D721Med (cell line): ENCODE measurements at places on chromosomes 12 and 14.

GRCh38 chr14:70701610-70702009, 59.9 kb downstream of the TTC9 start:
- DNase-seq: no peak

DNA sequence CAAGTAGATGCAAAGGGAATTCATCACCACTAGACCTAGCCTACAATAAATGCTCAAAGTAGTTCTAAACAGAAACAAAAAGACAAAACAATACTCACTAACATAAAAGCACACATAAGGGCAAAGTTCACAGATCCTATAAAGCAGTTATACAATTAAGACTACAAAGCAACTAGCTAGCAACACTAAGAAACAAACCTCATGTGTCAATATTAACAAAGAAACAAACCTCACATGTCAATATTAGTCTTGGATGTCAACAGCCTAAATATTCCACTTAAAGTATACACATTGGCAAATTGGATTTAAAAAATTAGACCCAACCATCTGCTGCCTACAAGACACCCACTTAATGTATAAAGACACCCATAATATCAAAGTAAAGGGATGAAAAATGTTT, 152.7 kb downstream of the KCNK10 start:
- DNase-seq: no peak

GRCh38 chr12:16349131-16349460, 1.7 kb downstream of the MGST1 start:
- no peak for DNase-seq

GRCh38 chr14:85024931-85025330, 505.0 kb upstream of the FLRT2 start:
- no peak for DNase-seq

DNA sequence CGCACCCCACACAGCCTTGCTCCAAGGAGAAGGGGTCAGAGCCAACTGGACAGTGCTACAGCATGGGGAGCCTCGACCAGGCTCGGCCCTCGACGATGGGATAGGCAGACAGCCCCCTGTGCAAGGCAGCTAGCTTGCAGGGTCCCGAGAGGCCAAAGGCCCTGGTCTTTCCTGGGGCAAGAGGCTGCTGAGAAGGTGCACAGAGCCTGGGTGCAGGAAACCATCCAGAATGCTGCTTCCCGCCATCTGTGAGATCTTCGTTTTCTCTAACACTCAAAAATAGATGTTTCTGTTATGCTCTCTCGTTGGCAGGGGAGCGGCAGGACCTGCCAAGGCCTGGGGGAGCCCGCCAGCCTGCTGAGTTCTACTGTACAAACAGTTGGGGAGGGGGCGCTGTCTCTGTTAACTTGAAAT, 168.0 kb upstream of the RTL1 start:
- DNase-seq: no peak

DNA sequence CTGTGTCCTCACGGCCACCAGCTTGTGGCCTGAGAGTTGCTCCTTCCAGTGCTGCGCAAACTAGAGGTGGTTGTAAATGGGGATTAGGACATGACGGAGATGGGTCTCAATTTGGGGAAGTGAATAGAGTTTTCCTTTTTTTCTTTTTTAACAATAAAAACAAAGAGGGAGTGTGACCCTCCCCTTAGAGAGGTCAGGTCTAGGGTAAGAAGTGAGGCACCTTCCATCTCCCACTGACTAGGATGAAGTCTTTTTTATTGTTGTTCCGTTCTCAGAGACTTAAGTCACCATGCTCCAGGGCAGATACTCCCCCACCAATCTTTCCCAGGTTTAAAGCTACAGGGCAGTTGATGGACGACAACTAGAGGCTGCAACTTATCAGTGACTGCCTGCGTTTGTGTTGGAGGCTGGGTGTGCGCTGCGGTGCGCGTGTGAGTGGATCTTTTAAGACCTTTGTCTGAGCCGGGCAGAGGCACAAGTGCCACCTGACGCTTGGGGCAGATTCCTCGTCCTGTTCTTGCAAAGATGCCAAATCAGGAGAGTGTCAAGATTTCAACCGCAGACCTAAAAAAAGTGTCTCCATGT, 2.1 kb upstream of the GSC start:
- DNase-seq: no peak

DNA sequence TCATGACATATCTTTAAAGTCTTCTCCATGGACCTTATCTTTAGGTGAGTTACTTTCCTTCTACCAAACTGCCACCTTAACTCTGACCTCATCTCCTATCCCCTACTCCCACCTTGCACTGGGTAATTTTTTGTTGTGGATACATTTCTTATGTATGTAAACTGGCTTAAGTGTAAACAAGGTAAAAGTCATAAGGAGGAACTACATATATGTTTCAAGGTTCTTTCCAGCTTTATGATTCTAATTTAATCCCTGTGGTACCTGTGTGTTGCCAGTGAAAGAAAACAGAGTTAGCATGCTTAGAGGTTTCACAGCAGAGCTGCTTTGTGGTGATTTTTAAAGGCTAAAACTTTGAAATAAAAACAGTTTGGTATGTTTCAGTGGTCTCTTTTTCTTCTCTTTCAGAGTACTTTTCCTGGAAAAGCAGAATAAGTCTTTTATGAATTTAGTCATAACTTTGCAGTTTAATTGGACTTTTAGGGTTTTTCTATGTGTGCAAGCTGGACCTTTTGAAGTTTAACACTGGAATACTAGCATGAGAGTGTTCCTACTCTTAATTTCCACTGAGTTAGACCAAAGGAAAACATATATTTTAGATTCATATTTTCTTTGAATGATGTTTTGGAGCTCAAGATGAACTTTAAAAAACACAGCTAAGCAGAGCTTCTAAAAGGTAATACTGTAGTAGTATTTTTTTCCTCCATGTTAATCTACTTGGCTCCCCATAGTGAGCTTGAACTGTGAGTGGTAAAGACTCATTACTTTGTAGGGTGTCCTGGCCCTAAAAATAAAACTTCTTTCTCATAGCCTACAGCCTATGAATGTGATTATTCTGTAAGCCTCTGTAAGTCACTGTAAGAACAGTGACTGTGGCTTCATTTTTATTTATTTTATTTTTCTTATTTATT, 105.4 kb downstream of the FUT8 start:
- no peak for DNase-seq

DNA sequence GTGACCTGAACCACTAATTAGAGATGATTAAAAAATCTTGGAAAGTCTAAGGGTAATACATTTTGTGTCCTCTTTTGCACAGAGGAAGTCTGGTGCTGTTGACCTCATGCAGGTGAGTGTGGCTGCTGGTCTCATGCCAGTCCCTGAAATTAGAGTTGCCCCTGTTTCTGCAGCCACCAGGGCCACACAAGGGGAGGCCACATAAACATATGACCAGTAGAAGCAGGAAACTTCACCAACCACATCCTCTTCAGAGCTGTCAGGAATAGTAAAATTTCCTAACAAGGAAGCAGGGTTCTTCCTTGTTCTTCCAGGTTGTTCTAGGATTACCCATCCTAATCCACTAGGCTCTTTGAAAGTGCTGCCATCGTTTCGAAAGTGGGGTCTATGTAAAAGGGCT, 28.3 kb downstream of the PSMA6 start:
- no peak for DNase-seq

DNA sequence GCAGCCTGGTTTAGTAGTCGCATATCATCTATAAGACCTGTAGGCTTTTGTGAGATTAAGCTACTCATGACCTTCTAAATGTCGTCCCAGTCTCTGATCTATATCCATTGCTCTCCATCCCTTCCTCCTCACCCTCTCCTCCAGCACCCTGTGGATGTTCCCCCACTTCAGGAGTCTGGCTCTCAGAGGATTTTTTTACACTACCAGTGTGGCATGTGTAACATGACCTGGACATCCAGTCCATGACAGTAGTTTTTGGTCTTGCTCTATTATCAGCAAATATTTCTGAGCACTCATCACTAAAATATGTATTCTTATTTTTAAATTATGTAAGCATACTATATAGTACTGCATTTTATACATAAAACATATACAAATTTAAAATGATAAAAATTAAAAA, 142.1 kb downstream of the DYRK2 start:
- no peak for DNase-seq

DNA sequence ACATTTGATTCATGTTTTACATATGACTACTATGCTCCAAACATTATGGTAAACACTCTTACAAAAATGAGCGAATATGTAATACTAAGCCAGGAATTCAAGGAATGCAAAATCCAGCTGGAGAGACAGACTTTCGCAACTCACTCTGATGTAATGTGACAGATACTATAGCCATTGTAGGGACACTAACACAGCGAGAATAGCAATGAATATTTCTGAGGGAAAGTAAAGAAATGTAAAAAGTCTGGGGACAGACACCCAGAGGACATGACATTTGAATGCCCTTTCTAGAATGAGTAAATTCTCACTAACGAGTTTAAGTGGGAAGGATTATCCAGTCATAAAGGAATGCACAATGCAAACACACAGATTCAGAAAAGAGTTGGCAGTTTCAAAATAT, 121.9 kb downstream of the PIK3C2G start:
- no peak for DNase-seq

GRCh38 chr14:95468448-95469133, 47.9 kb downstream of the SYNE3 start:
- DNase-seq: no peak

- DNase-seq: no peak
These were observed 19.2 kb downstream of the XRCC3 start for GRCh38 chr14:103696070-103696402.

GRCh38 chr14:35535483-35536112, 1.6 kb downstream of the INSM2 start:
- DNase-seq: no peak

GRCh38 chr12:6140651-6141447, 16.4 kb upstream of the VWF start:
- DNase-seq: no peak

DNA sequence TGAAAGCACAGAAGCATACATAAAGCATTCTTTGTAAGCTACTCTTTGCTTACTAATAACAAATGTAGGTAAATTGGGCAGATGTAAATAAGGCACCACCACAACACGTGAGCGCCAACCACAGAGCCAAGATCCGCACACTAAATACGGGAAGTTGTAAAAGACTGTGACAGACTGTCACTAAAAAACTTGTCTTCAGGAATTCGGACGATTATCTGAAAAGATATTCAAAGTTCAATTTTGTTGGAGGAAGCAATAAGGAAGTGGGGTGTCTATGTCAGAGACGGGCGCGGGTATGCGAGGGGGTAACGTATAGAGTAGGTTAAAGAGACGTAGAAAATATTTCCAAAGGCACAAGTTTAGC, 1.5 kb upstream of the HSP90B1 start:
- DNase-seq: no peak

- DNase-seq: no peak
These were observed 62.0 kb downstream of the LGMN start for GRCh38 chr14:92686411-92686899.

DNA sequence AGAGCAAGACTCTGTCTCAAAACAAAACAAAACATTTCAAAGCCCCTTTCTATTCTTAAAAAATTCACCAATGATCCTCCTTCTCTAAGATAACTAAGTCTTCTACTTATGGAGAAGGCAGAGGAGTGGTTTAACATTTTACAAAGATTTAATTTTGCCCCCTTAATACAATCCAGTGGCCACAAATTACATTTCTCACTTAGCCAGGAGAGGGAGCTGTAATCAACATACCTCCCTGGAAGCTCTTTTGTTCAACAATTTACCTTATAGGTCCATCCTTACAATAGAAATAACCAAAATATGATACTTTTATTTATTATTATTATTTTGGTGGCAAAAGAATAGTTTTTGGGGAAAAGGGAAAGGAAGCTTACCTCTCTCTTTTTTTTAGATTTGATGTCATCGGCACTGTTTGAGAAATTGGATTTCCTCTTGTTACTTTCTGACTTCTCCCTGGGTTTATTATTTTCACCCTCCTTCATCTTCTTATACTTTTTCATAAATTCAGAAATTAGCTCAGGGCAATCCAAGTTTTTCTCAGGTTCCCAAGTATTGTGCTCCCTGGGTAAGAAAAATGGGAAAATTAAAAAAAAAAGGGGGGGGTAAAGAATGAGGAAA, 28.1 kb downstream of the CBX5 start:
- no peak for DNase-seq

- DNase-seq: no peak
These were observed 10.4 kb upstream of the ACVR1B start for GRCh38 chr12:51941011-51941581.

GRCh38 chr14:65168840-65169239, 66.5 kb upstream of the MAX start:
- no peak for DNase-seq

DNA sequence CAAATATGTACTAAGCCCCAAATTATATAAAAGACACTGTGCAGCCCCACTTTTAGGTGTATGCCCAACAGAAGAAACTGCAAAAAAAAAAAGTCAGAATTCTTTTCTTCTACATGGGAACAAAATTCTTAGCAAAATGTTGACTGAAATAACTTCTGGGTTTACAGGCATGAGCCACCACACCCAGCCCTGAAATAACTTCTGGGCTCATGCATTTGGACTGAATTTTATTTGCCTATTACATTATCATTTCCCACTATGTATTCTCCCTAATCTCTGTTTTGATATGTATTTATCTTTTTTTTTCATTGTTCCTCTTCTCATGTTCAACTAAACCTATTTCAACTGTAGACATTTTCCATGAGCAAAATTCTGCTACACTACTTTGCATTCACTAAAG, 169.2 kb downstream of the GRIN2B start:
- DNase-seq: no peak

- no peak for DNase-seq
These were observed 7.5 kb downstream of the RNF212B start for GRCh38 chr14:23245282-23245681.

DNA sequence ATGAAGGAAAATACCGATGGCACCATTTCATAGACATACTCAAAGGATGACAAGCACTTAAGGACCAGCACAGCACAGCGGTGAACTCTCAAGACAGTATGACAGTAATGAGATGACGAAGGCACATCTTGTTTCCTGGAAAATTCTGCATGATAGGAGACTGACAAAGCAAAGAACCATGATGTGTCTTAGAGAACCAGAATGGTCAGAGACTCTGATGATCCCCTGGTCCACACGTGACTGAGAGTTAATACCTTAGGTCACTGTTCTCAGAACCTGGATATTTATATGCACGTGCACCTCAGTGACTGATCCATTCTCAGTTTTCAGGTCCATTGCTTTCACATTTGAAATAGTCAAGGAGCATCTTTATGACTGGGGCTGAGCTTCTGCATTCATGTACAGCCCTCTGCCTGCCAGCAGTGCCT, 35.3 kb downstream of the PROX2 start:
- DNase-seq: no peak

- DNase-seq: no peak
These were observed 257.8 kb upstream of the CCDC196 start for GRCh38 chr14:66228267-66228970.

- no peak for DNase-seq
These were observed 2.6 kb upstream of the OR6J1 start for GRCh38 chr14:22646570-22647254.

DNA sequence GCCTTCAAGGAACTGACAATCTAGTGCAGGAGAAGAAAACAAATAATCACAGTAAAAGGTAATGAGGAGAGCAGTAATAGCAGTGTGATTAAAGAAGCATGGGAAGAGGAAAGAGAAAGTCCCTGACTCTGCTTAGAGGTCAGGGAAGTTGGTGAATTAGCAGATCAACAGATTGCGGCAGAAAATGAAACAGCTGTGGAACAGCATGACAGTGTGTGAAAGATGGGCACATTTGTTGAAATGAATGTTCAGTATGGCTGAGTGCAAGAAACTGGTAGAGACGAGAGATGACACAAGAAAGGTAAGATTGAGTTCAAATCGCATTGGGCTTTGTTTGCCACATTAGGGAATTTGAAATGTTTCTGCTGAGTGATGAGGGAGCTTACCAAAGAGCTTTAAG, 63.7 kb upstream of the RASSF8 start:
- no peak for DNase-seq
